ENCODE measurements at places on chromosomes 2 and 18. TPM values are rescaled to one million over a fixed set of nuclear protein-coding genes. Genes with fewer than 3 reads are reported as not detected.

BOLL gene
- total RNA-seq: not detected

DNA sequence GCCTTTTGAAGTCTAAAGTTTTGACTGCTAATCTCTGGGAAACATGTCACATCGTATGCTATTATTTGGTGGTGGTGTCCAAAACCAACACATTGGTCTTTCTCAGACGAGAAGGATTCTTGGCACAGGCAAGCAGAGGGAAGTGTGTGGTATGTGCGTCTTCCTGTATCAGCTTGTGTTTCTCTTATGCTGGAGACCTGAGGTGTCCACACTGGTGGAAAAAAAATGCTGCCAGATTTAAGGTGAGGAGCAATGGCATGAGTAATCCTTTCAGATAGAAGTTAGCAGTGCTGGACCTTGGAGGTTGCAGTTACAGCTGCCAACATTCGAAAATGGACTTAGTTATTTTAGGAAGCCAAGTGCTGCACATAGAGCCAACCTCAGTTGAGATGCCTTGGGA, 11.7 kb upstream of the FHL2 start:
- DNase-seq: no peak
- no peak overlapping the region for H3K4me3 ChIP-seq
- peaks cover 9% of the 10 kb centered on the region for H3K4me1 ChIP-seq
- H3K27me3 ChIP-seq: peaks cover 37% of the 10 kb centered on the region
- no peaks in the 10 kb centered on the region for H3K36me3 ChIP-seq
- no peak overlapping the region for H3K27ac ChIP-seq

DNA sequence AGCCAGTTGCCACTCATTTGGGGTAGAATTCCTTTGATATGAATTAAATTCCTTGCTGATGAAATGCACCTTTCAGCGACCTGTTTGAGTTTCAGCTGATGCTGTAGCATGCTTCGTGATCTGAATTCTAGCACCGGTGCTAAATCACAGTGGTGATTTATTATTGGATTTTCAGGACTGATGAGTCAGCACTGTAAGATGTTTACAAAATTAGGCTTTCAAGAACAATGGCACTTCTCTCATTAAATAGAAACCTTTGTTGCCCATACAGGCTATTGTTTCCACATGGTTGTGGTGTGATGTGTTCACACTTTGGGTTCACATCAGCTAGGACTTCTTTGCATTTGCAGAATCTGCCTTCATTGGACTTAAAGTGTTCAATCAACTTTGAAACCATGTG, 687.7 kb downstream of the ARHGAP15 start:
- no peaks in the 10 kb centered on the region for H3K27me3 ChIP-seq
- DNase-seq: no peak
- no peak overlapping the region for H3K4me3 ChIP-seq
- no peak overlapping the region for H3K27ac ChIP-seq
- no peaks in the 10 kb centered on the region for H3K4me1 ChIP-seq
- no peaks in the 10 kb centered on the region for H3K36me3 ChIP-seq

- H3K27ac ChIP-seq: no peak overlapping the region
- H3K36me3 ChIP-seq: peaks cover 5% of the 10 kb centered on the region
- no peak for DNase-seq
- H3K4me3 ChIP-seq: no peak overlapping the region
- no peaks in the 10 kb centered on the region for H3K27me3 ChIP-seq
Measured at GRCh38 chr18:62109676-62110075, 77.2 kb downstream of the PIGN start.

DNA sequence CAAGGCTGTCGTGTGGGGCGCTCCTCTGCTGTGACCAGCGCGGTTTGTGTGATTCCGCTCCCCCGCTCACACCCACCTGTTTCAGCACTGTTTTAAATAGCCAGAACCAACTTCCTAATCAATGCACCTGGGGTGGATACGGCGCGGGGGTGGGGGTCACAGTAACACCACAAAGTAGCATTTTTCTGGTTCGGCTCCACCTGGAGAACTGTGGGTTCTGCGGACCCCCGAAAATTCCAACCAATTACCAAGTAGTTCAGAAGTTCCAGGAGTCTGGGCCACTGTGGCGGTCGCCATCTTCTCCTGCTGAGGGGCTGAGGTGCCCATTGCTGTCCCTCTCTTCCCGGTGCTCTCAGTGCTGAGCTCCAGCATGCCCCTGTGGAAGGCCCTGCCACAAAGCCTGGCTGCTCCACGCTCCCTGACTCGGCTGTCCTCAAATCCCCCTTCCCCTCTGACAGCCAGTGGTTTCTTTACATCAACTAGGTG, 79.4 kb downstream of the GFPT1 start:
- no peak for DNase-seq
- H3K36me3 ChIP-seq: no peaks in the 10 kb centered on the region
- H3K4me1 ChIP-seq: peaks cover 36% of the 10 kb centered on the region

DNA sequence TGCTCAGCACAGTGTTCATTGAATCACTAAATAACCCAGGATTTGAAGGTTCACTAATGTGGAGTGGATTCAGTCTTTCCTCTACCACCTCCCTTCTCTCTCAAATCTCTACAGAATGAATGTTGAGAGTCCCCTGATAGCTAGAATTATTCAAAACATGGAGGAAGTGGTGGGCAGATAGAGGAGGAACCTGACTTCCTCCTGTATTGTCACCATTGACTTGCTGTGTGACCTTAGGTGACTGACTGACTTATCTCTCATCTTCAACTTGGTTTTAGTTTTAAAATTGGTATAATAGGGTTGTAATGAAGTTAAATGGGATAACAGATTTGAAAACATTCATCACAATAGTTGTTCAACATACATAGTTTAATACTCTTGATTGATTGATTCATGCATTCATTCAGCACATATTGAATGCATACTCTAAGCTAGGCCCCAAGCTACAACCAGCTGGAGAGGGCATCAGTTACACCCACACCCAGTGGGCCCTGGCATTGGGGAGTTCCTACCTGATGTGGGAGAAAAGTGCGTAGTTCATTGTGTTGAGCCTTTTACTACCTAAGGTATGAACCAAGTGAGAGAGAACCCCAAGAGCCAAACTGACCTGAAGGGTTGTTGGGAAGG, 96.0 kb downstream of the WDR7 start:
- no peaks in the 10 kb centered on the region for H3K4me1 ChIP-seq
- no peak overlapping the region for H3K27ac ChIP-seq
- H3K27me3 ChIP-seq: no peaks in the 10 kb centered on the region
- no peaks in the 10 kb centered on the region for H3K36me3 ChIP-seq
- H3K4me3 ChIP-seq: no peak overlapping the region

DNA sequence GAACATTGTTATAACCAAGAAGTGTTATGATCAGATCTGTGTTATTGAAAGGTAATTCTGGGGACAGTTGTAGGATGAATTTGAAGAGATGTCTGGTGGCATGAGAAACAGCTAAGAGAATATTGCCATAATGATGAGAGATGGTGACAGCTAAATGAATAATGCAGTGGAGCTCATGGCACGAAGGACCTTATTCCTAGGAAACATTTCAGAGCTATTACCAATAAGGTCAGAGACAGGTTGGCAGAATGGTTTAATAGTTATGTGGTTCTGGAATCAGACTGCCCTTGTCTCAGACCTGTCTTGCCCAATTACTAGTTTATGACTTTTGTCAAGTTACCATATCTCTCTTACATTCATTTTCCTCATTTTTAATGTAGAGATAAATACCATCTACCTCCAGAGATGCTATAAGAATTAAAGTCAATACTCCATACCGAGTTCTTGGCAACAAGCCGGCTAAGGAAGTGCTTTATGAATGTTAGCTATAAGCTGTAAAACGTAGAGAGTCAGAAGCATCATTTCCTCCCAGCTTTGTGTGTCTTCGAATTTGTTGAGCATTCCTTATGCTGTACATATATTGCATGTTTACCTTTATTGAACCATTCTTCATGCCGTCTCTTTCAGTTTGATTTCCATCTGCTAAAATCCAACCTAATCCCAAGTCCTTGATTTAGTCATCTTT, 73.6 kb upstream of the COL5A2 start:
- H3K36me3 ChIP-seq: no peaks in the 10 kb centered on the region
- no peak overlapping the region for H3K4me3 ChIP-seq
- DNase-seq: no peak
- peaks cover 34% of the 10 kb centered on the region for H3K4me1 ChIP-seq
- H3K27me3 ChIP-seq: no peaks in the 10 kb centered on the region
